NCI-H2029 (cell line): ENCODE measurements at places on chromosomes 16 and 17.

DNA sequence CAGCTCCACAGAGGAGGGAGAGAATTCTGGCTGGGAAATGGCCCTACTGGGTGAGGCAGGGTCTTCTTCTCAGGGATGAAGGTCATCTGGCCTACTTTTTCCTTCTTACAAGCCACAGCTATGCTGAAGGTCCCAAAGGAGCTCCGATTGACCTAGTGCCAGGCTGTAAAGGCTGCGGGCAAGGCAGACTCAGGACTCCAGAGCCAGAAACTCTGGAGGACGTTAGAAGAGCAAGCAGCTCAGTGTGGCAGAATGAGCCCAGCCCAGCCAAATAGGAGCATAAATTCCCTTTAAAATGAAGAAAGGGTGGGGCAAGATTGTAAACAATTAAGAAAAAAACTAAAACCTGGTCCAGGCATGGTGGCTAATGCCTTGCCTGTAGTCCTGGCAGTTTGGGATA, 20.1 kb upstream of the CNOT1 start:
- DNase-seq = no peak

DNA sequence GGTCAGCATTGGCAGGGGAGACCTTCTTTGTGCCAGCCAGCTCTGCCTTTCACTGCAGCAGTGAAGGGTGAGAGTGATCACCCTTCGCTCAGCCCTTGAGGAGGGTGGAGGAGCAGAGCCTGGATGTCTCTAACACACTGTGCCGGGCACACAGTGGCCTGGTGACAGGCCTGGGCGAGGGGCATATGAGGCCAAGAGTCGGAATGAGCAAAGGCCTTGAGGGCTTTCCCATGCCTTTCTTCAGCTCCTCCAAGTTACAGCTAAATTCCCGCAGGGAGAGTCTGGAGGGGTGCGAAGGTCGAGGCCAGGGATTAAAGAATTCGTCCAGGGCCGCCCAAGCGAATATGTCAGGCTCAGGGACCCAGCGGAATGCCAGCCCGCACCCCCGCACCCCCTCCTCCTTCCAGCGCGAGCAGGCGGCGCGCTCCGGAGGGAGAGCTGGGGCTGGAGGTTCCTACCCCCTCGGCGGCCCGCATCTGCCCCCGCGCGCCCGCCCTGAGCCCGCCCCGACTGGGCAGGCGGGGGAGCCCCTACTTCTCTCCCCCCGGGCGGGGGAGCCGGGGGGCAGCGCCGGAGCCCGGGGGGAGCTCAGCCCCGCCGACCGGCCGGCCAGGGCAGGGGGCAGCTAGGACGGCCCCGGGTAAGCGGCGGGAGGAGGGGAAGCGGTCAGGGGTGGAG, at the start of gene RASL10B:
Gene RASL10B (plus strand): TSS at position 401 of the 678 bp plus-strand sequence. CDS start 3,546 bp downstream, outside the sequence.
- peak; percentile 4 for DNase-seq

DNA sequence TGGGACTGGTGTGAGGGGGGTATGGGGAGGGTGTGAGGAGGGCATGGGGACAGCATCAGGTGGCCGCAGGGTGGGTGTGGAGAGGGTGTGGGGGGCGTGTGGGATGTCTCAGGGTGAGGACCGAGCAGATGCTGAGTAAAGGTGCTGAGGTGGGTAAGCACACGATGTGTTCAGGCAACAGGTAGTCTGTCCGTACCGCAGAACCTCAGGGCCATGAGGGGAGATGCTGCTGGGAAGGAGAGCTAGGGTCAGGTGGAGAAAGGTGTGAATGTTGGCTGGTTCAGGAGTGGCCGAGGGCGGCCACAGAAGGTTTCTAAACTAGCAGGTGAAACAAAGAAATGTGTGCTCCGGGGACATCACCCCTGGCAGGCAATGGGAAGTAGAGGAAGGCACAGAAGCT, 80.0 kb upstream of the CDH5 start:
- DNase-seq = no peak

DNA sequence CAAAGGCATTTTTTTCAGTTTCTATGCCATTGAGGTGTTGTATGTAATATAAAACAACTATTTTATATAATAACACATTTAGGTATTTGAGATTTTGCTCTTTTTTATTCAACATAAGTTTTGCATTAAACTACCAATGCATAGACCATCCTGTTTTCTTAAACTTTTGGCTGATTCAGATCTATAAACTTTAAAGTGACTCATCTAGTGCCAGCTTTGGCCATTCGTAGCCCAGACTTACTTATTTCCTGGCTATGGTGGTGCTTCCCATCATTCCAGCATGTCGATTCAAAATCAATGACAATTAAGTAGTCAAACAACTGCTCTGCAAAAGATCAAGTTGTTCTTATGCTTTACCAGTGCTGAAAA, 3.1 kb downstream of the ERI2 start:
- DNase-seq = no peak

GRCh38 chr16:68642436-68643101, 2.5 kb upstream of the CDH3 start:
- DNase-seq = peak; percentile 35

- no peak for DNase-seq
Measured at GRCh38 chr16:65260746-65261145, 138.9 kb upstream of the CDH11 start.

DNA sequence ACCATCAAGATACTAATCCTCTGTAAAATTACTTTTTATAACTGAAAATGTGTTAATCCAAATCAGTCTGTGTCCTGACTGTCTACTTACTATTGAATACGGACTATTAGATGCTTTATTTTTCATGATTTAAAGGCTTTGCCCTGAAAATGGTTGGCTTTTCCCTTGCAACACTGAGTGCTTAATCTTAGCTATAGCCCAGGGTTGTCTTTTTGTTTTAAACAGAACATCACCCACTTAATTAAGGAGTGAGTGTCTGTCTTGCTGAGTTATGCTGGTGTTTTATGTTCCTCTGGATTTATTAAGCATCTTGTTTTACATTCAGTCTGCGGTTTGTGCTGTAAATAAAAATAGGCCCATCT, 11.0 kb downstream of the FTO start:
- no peak for DNase-seq

- DNase-seq = no peak
Measured at GRCh38 chr16:67883146-67883871, 1.4 kb upstream of the NRN1L start.

DNA sequence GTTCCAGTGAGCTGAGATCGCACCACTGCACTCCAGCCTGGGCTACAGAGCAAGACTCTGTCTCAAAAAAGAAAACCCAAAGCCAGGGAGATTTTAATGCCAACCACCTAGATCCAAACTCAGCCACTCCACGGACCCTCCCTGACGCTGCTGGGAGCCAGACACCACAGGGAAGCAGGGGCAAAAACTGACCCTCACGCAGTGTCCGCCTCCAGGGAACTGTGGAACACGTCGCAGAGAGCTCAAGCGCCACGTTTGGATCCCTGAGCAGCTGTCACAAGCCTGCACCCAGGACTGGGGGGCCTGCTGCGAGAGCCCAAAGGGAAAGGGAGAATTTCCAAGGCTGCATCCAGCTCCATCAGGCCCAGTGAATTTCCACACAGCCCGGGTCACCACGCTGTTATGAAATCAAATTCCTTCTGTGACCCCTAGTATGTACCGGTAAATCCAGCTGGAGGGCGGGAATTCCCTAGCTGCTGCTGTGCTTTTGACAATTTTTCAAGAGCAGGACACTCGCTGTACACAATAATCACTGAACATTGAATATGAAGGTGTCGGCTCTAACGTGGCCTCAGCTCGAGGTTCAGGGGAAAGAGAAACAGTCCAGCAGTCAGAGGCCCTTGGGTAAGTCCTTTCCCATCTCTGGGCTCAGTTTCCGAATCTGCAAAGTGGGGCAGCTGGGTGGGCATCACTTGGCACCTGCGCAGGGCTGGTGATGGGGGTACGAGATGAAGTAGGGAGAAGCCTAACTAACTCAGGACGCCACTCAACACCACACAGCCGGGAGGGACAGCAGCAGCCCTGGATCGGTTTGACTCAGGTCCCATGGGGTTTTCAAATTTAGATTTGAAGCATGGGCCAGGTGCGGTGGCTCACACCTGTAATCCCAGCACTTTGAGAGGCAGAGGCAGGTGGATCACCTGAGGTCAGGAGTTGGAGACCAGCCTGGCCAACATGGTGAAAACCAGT, 8.6 kb downstream of the CARHSP1 start:
- DNase-seq = no peak

GRCh38 chr16:72932050-72932449, 115.9 kb downstream of the ZFHX3 start:
- no peak for DNase-seq

DNA sequence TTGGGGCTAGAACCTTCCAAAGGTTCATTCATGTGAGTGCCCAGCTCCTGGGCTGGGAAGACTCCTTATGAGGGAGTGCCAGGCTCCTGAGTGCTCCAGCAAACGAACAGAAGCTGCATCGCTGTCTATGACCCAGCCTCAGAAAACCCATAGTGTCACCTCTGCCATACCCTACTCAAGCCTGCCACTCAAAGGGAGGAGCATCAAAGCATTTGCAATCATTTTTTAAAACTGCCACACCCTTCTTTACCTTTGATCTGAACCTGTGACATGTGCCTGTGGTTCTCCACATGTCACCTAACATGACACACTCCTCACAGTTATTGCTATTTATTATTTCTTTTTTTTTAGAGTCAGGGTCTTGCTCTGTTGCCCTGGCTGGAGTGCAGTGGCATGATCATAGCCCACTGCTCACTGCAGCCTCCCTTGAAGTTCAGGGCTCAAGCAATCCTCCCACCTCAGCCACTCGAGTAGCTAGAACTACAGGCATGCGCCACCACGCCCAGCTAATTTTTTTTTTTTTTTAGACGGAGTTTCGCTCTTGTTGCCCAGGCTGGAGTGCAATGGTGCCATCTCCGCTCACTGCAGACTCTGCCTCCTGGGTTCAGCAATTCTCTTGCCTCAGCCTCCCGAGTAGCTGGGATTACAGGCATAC, 7.3 kb upstream of the KDM8 start:
- no peak for DNase-seq

GRCh38 chr17:39195568-39196160, 1.8 kb downstream of the CACNB1 start:
- no peak for DNase-seq

- no peak for DNase-seq
Measured at GRCh38 chr16:66662445-66663194, 33.9 kb downstream of the CMTM4 start.

GRCh38 chr17:29016345-29017210, 10.7 kb upstream of the SEZ6 start:
- DNase-seq = no peak

DNA sequence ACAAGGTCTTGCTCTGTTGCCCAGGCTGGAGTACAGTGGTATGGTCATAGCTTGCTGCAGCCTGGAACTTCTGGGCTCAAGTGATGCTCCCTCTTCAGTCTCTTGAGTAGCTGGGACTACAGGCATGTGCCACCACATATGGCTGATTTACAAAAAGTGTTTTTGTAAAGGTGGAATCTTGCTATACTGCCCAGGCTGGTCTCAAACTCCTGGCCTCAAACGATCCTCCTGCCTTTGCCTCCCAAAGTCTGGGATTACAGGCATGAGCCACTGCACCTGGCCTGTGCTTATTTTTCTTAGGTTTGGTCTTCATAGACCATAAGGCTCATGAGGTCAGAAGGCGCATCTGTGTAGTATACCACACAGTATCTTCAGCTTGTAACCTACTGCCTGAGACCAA, 5.3 kb downstream of the CLEC19A start:
- no peak for DNase-seq

DNA sequence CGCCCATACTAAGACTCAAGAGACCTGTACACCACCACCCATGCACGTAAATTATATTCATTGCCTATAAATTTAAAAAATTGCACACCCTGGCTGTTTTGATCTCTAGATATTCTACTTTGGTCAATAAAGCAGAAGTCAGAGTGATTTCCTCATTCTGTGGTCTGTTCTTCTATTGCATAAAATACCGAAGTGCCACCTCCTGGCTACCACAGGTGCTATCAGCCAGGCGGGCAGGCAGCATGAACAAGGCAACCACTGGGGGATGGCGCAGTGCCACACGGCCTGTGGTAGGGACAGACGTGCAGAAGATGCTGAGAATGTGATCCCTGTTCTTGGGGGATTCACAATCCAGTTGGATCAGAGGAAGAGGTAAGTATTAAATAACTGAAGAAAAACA, 122.3 kb downstream of the CDK5R1 start:
- peak; percentile 47 for DNase-seq

- no peak for DNase-seq
Measured at GRCh38 chr16:71479420-71479819, 9.7 kb downstream of the ZNF19 start.

GRCh38 chr16:12511708-12512107, 292.0 kb downstream of the CPPED1 start:
- DNase-seq = no peak

GRCh38 chr17:76972046-76972641, 103.9 kb downstream of the MGAT5B start:
- no peak for DNase-seq

DNA sequence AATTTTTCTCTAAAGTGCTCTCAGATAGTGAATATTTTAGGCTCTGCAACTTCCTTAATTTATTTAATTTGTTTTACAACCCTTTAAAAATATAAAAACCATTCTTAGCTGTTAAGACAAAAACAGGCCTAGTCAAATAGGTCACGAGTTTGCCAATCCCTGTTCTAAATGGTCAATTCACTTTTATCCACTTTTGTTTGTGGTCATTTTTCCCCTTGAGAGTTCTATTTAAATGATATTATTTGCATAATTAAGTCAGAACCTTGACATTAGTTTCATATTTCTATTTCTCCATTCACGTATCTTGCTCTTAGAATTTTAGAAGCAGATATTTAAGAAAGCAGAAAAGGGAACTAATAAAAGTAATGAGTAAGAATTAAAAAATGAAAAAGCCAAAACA, 4.0 kb downstream of the AMFR start:
- no peak for DNase-seq

DNA sequence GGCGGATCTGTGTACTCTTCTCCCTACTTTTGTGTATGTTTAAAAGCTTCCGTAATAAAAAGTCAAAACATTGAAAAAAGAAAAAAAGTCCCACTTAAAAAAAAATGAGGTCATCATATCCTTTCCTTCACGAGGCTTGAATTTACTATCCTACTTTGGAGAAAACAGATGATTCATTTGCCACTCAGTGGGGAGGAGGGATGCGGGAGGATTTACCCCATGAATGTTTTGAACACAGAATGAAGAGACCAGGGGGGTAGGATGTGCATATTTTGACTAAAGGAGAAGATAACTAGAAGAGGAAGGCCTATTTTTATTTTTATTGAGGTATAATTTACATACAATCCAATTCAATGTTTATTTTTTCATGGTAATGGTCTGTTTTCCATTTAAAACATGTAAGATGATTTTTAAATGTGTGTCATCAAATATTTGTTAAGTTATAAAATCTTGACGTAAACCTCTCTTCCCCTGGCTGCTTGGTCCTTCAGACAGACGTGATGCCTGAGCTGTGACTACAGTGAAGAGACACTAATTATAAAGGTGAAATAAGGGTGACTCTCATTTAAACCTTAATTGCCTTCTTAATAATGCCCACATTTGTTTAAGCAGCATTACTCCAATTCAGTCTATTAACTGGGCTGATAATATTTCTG, 135.4 kb upstream of the AXIN2 start:
- no peak for DNase-seq
